ENCODE measurements at places on chromosomes 3 and 15. TPM values are rescaled to one million over a fixed set of nuclear protein-coding genes. Genes with fewer than 3 reads are reported as not detected.

The PLSCR5 gene
- polyA plus RNA-seq: not detected

The PAQR9 gene
- not detected for polyA plus RNA-seq

The GOLGA8G gene
- not detected for polyA plus RNA-seq

The MAP6D1 gene
- polyA plus RNA-seq: 0.64 TPM

The SLC6A1 gene
- polyA plus RNA-seq: 1.1 TPM

The RAMAC gene
- 23.4 TPM for polyA plus RNA-seq

The STX19 gene
- 11.3 TPM for polyA plus RNA-seq

The ITPKA gene
- 0.35 TPM for polyA plus RNA-seq

The UROC1 gene
- 0.01 TPM for polyA plus RNA-seq

The ZNF860 gene
- 0.53 TPM for polyA plus RNA-seq
